ENCODE measurements at places on chromosomes 11 and 22.

DNA sequence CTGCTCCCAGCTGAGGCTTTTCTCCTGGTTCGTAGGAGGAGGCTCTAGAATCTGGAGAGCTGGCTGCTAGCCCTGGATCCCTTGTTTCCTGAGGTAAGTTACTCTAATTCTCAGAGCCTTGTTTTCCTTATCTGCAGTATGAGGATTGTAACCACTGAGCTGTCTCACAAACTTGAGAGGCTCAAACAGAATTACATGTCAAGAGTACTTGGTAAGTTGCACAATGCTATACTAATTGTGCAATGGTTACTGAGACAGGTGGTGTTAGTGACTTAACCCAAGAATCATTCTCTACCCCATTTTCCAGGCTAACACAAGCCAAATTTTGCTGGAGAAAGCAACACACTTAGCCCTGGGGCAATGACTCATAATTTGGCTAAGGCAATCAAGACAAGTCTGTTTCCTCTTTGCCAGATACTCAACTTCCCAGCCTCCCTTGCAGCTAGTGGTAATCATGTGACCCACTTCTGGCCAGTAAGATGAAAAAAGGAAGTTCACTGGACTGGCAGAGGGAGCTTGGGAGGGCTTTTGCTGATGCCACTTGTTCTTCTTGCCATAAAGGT is 348.0 kb downstream of the TENM4 start:
- no peak for DNase-seq

DNA sequence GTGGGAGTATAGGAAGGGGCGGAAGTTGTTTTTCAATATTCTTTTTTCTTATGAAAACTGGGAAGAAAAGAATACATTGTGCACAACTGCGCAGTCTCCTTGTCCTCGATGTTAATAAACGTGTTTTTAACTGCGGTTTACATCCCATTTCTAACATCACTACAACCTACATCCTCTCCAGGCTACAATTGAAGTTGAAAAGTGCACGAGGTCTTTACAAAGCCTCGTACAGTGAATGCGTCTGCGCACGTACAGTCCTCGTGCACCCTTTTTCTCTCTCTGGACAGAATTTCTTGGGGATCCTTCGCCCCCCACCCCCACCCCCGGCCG is 102.4 kb downstream of the WT1 start:
- no peak for DNase-seq

DNA sequence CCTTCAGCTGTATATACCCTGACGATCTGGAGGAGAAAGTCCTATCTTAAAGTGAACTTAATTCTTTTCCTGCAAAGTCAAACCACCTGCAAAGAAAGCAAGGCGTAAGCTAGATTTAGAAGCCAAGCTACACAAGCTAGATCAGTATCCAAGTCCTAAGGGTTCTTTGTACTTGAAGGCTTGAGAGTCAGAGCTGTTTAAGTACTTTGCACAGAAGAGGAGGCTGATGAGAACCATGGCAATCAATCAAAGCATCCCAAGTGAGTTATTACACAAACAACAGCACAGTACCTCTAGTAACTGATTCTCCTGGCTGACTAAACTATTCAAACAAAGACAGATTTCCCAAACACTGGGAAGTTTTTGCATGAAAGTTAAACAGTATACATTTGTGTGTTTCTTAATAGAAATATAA is 1.9 kb downstream of the CDON start:
- no peak for DNase-seq

GRCh38 chr11:934527-934926 is 8.9 kb downstream of the AP2A2 start:
- DNase-seq = no peak

DNA sequence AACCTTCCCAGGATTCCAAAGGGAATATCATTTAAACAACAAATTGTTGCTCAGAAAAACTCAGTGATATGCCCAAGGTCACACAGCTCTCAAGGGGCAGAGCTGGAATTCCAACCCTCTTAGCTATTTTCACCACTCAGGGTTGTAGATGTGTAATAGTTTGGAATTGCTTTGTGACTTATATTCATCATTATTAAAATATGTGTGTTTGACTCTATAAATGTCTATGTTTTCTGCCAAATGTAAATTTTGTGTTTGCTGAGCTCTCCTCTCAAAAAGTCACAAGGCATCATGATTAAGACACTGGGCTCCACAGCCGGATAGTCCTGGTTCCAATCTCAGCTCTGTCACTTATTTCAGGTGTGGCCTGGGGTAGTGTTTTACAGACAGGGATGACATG is 407.3 kb downstream of the TMEM135 start:
- no peak for DNase-seq

- DNase-seq = no peak
Observed at GRCh38 chr22:31614781-31615490, 47.1 kb downstream of the PISD start.

- DNase-seq = no peak
Observed at GRCh38 chr11:696955-697491, 1.4 kb downstream of the TMEM80 start.

DNA sequence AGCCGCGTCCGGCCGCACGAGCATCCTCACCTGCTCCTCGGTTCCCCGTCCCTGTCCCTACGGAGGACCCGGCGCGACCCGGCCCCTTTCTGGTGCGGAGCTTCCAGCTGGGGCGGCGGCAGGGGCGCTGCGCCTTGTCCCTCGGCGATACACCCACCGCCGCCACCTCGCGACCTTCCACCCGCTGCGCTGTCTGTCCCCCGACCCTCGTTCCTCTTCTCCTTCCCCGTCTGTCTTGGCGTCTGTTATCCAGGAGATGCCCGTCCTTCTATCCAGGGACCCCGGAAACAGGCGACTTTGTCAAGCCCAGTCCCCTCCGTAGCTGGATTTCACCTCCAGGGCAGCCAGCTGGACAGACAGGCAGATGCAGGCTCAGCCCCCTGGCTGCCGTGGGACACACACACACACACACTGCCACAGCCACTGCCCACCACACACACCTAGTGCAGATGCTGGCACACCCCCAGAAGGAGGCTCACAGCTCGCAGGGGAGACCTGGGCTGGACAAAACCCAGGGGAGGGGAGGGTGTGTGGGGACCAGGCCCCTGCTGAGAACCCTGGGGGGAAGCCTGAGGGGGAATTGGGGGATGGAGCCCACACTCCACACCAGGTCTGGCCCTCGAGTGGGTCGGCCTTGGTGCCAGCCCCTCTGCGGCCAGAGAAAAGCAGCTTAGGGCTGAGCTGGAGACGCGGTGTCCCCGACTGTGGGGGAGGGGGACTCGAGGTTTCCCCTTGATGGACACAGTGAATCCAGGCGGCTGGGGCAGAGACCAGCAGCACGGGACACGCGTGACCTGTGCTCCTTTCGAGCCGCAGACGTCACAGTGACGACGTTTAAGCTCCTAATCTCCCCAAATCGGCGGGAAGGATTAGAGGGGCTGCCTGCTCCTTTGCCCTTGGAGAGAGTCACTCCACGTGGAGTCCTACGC is 788 bp downstream of the DRD4 start:
- DNase-seq = no peak

DNA sequence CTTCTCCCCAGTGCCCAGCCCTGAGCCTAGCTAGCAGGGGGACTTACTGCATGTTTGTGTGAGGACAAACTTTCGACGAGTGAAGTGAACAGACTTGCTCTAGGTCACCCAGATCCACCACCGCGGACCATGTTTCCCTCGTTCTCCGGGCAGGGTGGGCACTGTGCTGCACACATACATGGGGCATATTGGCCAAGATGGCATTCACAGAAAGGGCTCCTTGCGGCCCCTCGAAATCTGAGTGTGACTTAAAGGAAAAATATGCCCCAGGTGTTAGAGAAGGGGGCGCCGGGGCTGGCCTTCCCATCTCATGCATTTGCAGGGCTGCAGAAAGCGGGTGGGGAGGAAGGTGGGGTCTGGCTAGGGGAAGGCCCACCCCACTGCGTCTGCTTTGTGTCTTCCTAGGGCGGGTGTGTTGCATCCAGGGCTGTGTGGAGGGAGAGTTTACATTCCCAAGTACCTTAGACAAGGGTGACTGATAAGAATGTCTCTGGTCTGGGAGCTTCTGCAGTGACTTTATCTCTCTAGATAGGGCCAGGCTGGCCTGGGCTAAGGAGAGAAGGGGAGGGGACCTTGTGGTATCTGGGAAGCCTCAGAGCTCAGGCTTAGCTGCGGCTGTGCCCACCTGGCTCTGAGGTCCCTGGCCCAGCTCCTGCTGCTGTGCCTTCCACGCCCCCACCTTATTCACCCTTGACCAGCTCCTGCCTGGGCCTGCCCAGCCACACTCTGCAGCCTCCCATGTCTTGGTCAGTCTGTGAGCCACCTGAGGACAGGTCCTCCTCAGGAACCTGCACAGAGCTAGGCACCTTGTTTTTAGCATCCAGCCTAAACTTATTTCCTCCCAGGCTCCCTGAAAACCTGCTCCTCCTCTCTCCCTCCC is 45.8 kb downstream of the LRRC32 start:
- DNase-seq = no peak

DNA sequence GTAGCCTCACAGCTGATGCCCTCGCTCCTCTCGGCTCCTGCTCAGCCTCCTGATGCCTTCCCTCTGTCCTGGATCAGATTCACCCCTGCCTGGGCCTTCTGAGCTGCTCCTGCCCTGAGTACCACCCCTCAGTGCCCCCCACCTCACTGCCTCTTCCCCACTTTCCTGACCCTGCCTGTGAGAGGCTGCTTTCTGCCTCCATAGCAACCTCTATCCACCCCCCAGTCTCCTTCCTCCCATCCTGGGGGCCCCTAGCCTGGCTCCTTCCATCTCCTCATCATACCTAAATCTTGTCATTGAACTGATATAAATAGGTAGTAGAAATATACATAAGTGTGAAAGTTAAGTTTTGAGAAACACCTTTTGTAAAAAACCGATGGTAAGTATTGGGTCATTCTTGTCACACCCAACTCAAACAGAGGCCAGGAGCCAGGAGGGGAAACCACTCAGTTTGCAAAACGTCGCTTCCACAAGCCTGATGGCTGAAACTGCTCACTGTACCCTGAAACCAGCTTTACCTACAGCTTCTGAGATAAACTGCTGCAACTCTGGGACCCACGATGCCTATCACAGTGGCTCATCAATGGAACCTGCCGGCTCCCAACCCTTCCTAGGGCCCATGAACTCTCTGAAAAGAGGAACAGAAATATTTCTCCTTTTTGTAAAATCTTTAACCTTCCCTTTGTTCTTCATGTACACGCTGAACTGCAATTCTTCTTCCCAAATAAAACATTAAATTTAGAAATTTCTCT is 4.8 kb upstream of the APOBEC3H start:
- no peak for DNase-seq

- DNase-seq = no peak
Observed at GRCh38 chr11:70669871-70670675, 271.7 kb downstream of the CTTN start.

GRCh38 chr11:86492370-86493010 is 117.8 kb downstream of the CCDC81 start:
- no peak for DNase-seq

- no peak for DNase-seq
Observed at GRCh38 chr11:77865805-77866204, 44.9 kb downstream of the AAMDC start.

Data from CD4-positive, alpha-beta T cell (primary cell).